Peyer's patch (tissue), 4 donors: ENCODE measurements at places on chromosomes 2 and 18. TPM values are rescaled to one million over a fixed set of nuclear protein-coding genes. Genes with fewer than 3 reads are reported as not detected.

The RESP18 gene
- total RNA-seq = not detected

The HAAO gene
- total RNA-seq = 60.4 TPM

The EGR4 gene
- not detected for total RNA-seq

The CIB4 gene
- not detected for total RNA-seq

The LIMS3 gene
- total RNA-seq = 1.7 TPM

The PPP1R1C gene
- total RNA-seq = not detected

The BAZ2B gene
- 104 TPM for total RNA-seq

The CLIP4 gene
- 19.7 TPM for total RNA-seq

The UGT1A10 gene
- total RNA-seq = 72.9 TPM

The DOK6 gene
- total RNA-seq = 0.83 TPM

The GKN1 gene
- total RNA-seq = not detected

The SERPINB2 gene
- total RNA-seq = not detected

The TET3 gene
- 31.0 TPM for total RNA-seq

The CDH20 gene
- total RNA-seq = 1.5 TPM

The POTEC gene
- not detected for total RNA-seq

The FBXO41 gene
- 12.4 TPM for total RNA-seq

The GALNT5 gene
- 6.6 TPM for total RNA-seq

The CCDC195 gene
- total RNA-seq = not detected

The ANKRD30B gene
- not detected for total RNA-seq

The VSNL1 gene
- total RNA-seq = not detected

The HOXD4 gene
- total RNA-seq = 12.1 TPM

The PAX8 gene
- total RNA-seq = 18.0 TPM

The R3HDM1 gene
- total RNA-seq = 88.3 TPM

The SERPINB4 gene
- not detected for total RNA-seq

The TNFAIP6 gene
- total RNA-seq = 1.1 TPM

The KCNK3 gene
- total RNA-seq = 0.76 TPM

The FBXO15 gene
- total RNA-seq = not detected

The SULT1C2 gene
- total RNA-seq = 34.5 TPM

The TTN gene
- total RNA-seq = 7.6 TPM

The ITGB6 gene
- total RNA-seq = 13.3 TPM

The REG3G gene
- total RNA-seq = not detected

The CDCA7 gene
- total RNA-seq = 48.8 TPM

The RUFY4 gene
- total RNA-seq = 0.27 TPM

The LHCGR gene
- not detected for total RNA-seq

The SLC4A5 gene
- total RNA-seq = 7.1 TPM

The CCDC141 gene
- total RNA-seq = 11.6 TPM

The RAB12 gene
- total RNA-seq = 24.4 TPM

The FIGN gene
- 8.3 TPM for total RNA-seq

The KRTCAP3 gene
- 82.4 TPM for total RNA-seq

The NPHP1 gene
- 20.6 TPM for total RNA-seq

The SERPINB12 gene
- not detected for total RNA-seq
